ENCODE measurements at places on chromosomes 2 and 18. TPM values are rescaled to one million over a fixed set of nuclear protein-coding genes. Genes with fewer than 3 reads are reported as not detected.
A peak's percentile ranks its signal among the peaks of the same experiment; 100 is the strongest.

GRCh38 chr18:40072761-40073160, 1882.3 kb upstream of the PIK3C3 start:
- H3K27me3 ChIP-seq, result no peaks in the 10 kb centered on the region
- H3K4me1 ChIP-seq, result no peaks in the 10 kb centered on the region
- no peak overlapping the region for H3K27ac ChIP-seq
- H3K36me3 ChIP-seq, result no peaks in the 10 kb centered on the region
- H3K4me3 ChIP-seq, result no peak overlapping the region
- DNase-seq, result no peak

DNA sequence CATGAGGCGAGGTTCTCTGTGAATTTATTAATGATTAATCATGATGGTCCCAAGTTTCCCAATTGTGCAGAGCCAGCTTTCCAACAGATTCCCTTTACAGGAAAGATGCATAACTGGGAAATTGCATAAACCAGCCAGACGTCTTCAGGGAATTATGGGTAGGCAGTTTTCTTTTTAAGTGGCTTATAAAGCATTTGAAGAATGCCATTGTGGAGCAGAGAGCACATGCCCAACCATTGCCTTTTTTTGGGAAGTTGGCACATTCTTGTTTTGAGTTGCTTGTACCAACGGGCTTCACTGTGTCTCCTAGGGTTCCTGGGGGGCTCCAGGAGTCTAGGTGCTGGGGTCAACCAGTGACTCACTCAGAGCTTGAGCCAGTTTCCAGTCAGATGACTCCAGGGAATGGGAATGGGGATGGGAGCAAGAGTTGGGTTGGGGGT, 231.7 kb upstream of the FOSL2 start:
- H3K4me3 ChIP-seq, result no peak overlapping the region
- H3K27me3 ChIP-seq, result no peaks in the 10 kb centered on the region
- peak; percentile 82 for DNase-seq
- H3K4me1 ChIP-seq, result peaks cover 45% of the 10 kb centered on the region

The PROKR1 gene
- total RNA-seq, result not detected

The RGPD4 gene
- total RNA-seq, result 0.14 TPM

DNA sequence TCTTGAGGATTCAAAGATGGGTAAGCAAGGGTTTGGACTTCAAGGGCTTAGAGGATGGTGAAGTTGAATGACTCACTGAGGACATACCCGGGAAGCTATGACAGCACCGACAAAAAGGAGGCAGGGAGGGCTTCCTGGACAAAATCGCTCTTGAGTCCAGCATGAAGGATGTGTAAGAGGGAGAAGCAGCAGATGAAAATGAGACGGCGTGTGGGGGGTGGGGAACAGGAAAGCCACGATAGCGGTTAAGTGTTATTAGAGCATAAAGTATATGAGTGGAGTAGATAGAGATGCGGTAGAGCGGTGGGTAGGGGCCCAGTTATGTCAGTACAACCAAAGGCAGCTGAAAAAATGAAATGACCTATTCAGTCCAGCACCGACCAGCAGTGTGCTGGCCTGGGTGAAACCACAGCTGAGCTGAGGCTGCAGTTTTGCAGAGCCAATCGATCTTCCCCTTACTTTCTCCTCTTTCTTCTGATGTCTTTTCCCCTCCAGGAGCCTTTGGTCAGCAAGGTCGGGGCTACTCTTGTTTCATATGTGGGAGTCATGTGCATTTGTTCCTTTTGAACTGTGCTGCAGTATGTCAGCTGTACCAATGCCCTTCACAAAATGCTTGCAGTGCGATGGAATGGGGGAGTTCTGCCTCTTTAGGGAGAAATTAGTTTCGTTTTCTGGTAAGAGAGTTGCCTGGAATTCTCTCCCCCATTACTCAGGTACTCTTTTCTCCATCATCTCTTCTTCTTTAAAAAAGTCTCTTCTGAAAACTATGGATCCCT, 2.0 kb upstream of the THUMPD2 start:
- no peak overlapping the region for H3K27ac ChIP-seq
- H3K4me3 ChIP-seq, result no peak overlapping the region
- DNase-seq, result no peak
- H3K27me3 ChIP-seq, result no peaks in the 10 kb centered on the region
- peaks cover 19% of the 10 kb centered on the region for H3K4me1 ChIP-seq
- no peaks in the 10 kb centered on the region for H3K36me3 ChIP-seq

- H3K27me3 ChIP-seq, result no peaks in the 10 kb centered on the region
- peaks cover 7% of the 10 kb centered on the region for H3K4me1 ChIP-seq
These were observed 50.4 kb downstream of the CCDC93 start for GRCh38 chr2:117963446-117963845.

DNA sequence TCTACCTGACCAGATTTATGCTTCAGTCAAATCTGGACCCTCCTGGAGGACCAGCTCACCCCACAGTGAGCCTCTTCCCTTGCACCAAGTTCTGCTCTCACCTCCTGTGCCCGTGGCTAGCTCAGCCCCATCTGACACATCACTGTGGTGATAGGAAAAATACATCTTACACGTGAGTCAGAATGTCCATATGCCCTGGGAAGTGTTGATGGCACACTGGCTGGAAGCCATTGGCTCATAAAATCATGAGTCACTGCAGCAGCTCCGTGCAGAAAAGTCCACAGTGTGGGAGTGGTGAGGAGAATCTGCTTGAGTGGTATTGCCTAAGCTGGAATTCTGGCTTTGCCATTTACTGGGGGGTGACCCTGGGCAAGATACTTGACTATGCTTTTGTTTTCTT, 42.6 kb upstream of the RAPGEF4 start:
- peaks cover 5% of the 10 kb centered on the region for H3K36me3 ChIP-seq
- H3K27ac ChIP-seq, result peak overlapping the region; percentile 79
- H3K27me3 ChIP-seq, result no peaks in the 10 kb centered on the region
- H3K4me3 ChIP-seq, result no peak overlapping the region

DNA sequence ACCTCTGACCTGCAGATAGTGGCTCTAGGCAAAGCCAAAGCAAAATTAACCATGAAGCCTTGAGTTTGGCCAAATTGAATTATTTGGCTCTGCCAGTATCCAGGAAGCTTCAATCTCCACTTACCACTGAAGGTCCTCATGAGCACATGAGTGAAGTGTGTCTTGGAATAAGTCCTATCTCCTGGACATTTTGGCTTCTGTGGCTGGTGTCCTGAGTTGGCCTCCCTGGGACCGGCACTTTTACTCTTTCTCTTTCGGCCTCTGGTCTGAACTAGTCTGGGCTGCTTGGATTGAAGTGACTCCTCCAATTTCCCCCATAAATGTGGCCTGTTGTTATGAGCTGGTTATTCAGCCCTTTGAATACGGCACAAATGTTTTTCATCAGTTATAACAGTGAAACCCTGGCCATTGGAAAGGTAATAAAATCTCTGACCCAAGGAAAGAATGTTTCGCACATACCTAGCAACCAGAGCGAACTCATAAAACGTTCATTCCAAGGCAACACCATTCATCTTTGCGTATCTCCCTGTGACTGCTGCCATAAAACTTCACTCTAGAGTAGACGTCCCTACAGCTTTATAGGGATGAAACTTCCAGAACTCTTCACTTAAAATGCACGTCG, 216.4 kb downstream of the LPIN1 start:
- no peaks in the 10 kb centered on the region for H3K36me3 ChIP-seq
- no peak overlapping the region for H3K4me3 ChIP-seq
- no peaks in the 10 kb centered on the region for H3K27me3 ChIP-seq
- H3K27ac ChIP-seq, result no peak overlapping the region
- peaks cover 18% of the 10 kb centered on the region for H3K4me1 ChIP-seq
- DNase-seq, result no peak

- H3K36me3 ChIP-seq, result no peaks in the 10 kb centered on the region
- H3K27ac ChIP-seq, result no peak overlapping the region
- H3K4me1 ChIP-seq, result peaks cover 19% of the 10 kb centered on the region
- H3K4me3 ChIP-seq, result no peak overlapping the region
- DNase-seq, result peak; percentile 58
- no peaks in the 10 kb centered on the region for H3K27me3 ChIP-seq
These were observed 68.3 kb upstream of the SESTD1 start for GRCh38 chr2:179332903-179333302.

The MARS2 gene
- 9.5 TPM for total RNA-seq

The BAZ2B gene
- total RNA-seq, result 51.8 TPM

The LRRTM4 gene
- not detected for total RNA-seq

The TLX2 gene
- not detected for total RNA-seq

DNA sequence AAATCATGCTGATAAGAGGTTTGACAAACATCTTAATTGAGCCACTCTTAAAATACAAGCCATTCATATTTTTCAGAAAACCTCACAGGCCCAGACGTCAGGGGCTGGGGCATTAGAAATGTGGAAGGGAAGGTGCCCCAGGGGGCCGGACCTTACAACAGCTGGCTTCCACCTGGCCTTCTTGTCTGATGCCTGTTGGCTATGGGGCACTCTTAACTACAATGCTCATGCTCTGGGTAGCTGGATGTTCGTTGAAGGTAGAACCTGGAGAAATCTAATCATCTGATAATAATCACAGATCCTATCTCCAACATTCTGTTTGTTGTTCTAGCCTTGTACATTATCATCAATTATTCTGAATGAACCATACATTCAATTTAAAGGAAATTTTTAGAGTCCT, 156.9 kb upstream of the SOX11 start:
- no peaks in the 10 kb centered on the region for H3K4me1 ChIP-seq
- DNase-seq, result no peak
- no peak overlapping the region for H3K4me3 ChIP-seq
- H3K27me3 ChIP-seq, result no peaks in the 10 kb centered on the region
- H3K36me3 ChIP-seq, result no peaks in the 10 kb centered on the region

The SLC9A4 gene
- not detected for total RNA-seq

DNA sequence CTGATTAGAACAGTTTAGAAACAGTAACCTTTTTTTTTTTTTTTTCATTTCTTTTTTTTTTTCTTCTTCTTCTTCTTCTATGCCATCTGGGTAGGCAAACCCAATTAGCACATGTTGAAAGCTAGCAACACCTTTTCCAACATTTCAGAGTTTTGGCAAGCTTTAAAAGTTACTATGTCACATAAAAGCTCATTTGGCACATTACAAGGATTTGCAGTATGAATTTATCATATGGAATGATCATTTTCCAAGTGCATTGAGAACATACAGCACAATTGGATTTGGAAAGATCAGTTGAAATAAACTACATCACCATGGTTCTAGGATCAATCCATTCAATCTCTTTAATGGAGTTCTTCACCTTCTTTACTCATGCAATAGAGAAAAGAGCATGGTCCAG, 847.0 kb downstream of the LRRTM4 start:
- H3K27ac ChIP-seq, result no peak overlapping the region
- H3K4me1 ChIP-seq, result no peaks in the 10 kb centered on the region
- no peak overlapping the region for H3K4me3 ChIP-seq
- H3K27me3 ChIP-seq, result peaks cover 33% of the 10 kb centered on the region

- H3K4me3 ChIP-seq, result no peak overlapping the region
- H3K27ac ChIP-seq, result no peak overlapping the region
- no peaks in the 10 kb centered on the region for H3K36me3 ChIP-seq
These were observed 42.5 kb downstream of the TRIB2 start for GRCh38 chr2:12759248-12759647.

The GKN2 gene
- total RNA-seq, result not detected

DNA sequence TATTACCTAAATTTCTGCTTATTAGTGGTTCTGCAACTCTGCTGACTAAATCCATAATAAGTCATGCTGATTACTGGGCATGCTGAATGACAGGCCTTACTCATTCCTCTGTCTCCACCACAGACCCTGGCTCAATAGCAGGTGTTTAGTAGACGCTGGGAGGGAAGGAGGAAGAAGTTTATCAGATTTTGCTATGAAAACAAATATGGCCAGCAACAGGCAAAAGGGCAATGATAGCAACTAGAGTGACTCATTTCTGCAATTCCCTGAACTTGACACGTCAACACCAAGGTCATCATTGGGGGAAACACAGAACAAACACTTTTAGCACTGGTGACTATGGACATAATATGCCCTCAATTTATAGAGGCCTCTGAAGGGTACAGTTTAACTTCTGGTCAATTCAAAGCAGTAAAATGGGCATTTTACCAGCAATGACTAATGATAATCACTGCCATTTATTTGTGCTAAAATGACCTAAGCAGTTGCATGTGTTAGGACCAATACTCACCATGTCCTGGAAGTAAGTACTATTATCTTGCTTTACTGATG, 35.2 kb downstream of the TMEM163 start:
- no peak overlapping the region for H3K27ac ChIP-seq
- H3K4me3 ChIP-seq, result no peak overlapping the region
- H3K36me3 ChIP-seq, result no peaks in the 10 kb centered on the region
- H3K4me1 ChIP-seq, result no peaks in the 10 kb centered on the region
- DNase-seq, result peak; percentile 18

The FKBP7 gene
- 8.4 TPM for total RNA-seq

GRCh38 chr2:88856409-88857135, 165.1 kb downstream of the RPIA start:
- H3K4me3 ChIP-seq, result no peak overlapping the region
- H3K36me3 ChIP-seq, result no peaks in the 10 kb centered on the region
- H3K27me3 ChIP-seq, result peaks cover 71% of the 10 kb centered on the region
- no peaks in the 10 kb centered on the region for H3K4me1 ChIP-seq
- DNase-seq, result no peak

DNA sequence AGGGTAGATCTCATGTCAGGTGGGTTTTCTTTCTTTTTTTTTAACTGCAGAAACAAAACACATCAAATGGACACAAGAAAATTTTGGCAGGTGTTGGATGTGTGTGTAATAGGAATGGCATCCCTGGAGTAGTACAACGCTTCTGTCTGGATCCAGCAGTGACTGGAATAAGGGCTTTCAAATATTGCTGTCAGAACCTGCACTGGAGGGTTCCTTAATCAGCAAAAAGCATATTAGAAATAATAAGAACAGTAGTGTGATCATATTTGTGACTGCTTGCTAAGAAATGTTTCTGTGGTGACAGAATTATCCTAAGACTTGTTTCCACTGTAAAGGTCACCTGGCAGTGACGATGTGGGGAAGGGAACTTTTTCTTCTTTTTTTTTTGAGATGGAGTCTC, 30.8 kb downstream of the CREG2 start:
- H3K27me3 ChIP-seq, result no peaks in the 10 kb centered on the region
- DNase-seq, result peak; percentile 69
- no peaks in the 10 kb centered on the region for H3K36me3 ChIP-seq
- H3K4me3 ChIP-seq, result peak overlapping the region; percentile 19
- peaks cover 41% of the 10 kb centered on the region for H3K4me1 ChIP-seq

Data from MCF 10A (cell line).